ENCODE measurements at places on chromosomes 5 and 9.

GRCh38 chr5:180825768-180826525, 23.3 kb upstream of the MGAT1 start:
- DNase-seq = peak; percentile 81

DNA sequence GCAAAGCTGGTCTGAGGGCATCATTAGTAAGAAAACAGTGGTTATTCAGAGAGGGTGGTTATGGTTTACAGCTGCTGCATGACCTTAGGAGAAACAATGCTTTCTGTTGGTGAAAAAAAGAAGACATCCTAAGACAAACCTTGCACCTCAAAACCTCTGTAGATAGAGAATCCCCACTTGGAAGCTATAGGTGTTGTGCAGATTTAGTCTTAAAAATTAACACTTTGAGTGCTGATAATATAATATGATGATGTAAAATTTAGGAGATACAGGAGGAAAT, 1.4 kb upstream of the PTTG1 start:
- DNase-seq = no peak

GRCh38 chr9:128055344-128056040, 11.6 kb downstream of the NAIF1 start:
- DNase-seq = no peak

DNA sequence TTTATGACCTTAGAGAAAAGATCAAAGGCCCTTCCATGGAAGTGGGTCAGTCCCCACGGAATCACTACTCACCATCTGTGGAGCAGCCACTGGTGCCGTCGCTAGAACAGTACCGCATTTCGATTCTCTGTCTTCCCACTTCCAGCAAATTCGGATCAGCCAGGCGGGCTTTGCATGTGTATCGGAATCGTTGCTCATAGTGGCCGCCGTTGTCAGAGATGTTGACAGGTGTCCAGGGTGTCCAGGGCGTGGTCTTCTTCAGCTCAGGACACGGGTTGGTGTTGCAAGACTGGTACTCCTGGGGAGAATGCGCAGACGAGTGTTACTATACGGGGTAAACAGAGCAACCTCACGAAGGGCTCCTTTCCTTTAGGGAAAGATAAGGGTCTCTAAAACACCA, 479.5 kb downstream of the SEMA5A start:
- DNase-seq = no peak

GRCh38 chr9:91085517-91086291, 276.0 kb downstream of the AUH start:
- no peak for DNase-seq

- DNase-seq = no peak
Observed at GRCh38 chr9:7171396-7172153, 413.8 kb downstream of the KDM4C start.

DNA sequence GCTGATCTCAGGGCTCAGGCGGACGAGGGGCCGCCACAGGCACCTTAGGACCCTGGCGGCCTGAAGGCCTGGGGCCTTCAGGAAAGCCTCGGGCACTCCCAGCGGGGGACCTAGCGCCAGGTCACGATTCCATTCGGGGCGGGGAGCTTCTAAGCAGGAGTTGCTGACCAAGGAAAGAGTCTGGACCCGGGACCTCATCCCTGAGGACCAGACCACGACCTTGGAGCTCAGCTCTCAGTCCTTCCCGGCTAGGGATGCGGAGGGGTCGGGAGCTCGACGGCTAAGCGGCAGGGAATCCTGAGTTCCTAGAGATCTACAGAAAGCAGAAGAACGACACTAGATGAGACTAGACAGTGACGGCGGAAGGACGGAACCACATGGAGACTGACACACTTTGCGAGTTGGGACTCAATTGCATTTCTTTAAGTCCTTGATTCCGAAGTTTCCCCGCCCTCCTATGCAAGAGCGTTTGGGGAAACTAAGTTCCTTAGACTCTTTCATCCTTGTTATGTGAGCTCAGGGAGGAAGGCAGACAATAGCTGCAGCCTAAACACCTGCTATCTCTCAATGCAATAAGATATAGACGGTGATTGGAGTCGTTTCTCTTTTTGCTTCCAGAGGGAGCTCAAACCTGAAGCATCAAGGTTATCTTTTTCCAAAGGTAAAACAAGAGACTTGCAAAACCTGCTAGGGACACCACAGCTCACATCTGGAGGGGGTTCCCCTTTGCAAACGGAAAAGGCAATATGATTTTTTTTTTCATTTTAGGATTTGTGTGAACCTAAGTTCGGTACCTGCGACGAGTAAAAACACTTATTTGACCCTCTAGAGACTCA, 9.7 kb downstream of the NR2F1-AS1 start:
- no peak for DNase-seq

GRCh38 chr5:33806738-33807442, 84.9 kb downstream of the ADAMTS12 start:
- DNase-seq = peak; percentile 58

DNA sequence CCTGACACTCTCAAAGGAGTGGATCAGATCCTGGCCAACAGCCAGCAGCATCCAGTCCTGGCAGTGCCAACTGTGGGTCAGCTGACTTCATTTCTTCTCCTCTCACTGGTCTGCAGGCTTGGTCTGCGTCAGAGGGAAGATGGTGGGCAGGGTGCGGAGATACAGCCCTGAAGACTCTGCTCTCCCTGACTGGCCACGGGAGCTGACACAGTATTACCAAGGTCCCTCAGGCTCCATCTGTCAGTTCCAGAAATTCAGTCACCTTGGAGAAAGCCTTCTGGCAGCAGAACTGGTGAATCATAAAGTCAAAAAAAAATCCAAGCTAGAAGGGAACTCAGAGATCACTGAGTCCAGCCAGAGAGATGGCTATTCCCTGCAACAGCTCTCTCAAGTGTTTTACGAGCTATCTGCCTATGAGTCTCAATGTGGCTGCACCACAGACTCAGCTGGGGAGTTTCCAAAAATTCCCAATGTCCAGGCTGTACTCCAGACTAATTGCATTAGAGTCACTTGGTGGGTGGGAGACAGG, 27.9 kb downstream of the C1QTNF2 start:
- peak; percentile 64 for DNase-seq

DNA sequence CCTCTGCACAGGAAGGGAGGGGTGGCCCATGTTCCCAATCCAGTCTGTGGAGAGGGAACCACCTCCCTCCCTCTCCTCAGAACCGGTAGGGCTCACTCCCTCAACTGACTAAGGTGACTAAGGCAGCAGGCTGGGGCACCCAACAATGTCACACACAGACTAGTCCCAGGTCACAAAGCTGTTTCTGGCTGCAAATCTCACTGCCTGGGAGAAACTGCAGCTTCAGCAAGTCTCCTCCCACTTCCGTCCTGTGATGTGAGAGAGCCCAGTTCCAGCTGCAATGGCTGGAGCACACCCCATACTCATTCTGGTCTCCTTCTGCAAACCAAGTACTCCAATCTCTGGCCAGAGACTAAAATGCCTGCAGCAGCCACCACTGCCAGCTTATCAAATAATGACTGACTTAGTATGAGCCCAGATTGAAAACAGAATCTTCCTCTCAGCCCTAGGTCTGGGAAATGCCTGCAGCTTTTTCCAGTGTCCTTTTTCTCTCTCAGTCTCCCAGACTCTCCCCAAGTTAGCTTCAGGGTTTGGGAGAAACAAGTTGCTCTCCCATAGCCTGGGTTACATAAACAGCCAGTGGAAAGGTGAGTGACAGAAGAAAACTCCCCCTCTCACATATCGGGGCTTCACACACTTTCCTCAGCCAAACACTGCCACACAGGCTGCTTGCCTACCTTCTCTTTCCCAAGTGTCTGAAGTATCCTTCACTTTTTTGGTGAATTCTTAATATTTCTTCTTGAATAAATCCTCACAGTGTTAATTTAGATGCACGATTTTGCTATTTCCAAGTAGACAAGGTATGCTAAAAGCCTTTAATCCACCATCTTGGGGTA, 247.4 kb upstream of the RASA1 start:
- no peak for DNase-seq

GRCh38 chr5:149728303-149728702, 1.8 kb upstream of the PPARGC1B start:
- no peak for DNase-seq

GRCh38 chr5:143130613-143131305, 272.7 kb downstream of the NR3C1 start:
- DNase-seq = no peak

- DNase-seq = no peak
Observed at GRCh38 chr5:3993856-3994473, 398.3 kb downstream of the IRX1 start.

- DNase-seq = peak; percentile 29
Observed at GRCh38 chr5:78162253-78162862, 132.1 kb downstream of the AP3B1 start.

DNA sequence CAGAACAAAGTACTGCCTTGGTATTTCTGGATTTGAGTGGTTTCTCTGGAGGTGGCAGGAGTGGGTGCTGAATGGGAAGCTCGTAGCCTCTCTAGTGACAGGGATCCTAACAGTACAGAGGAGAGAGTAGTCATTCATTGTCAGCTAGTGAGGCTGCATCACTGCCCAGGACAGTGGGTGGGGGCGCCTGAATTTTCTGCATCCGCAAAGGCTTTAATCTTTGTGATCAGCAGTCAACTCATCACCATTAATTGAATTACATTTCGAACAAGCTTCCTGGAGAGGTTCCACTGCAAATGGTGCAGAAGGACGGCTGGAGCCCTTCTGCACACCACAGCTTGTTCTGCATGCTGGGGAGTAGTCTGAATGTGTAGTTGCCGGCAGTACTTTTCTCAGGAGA, 77.5 kb downstream of the HSPA4 start:
- no peak for DNase-seq

- DNase-seq = peak; percentile 36
Observed at GRCh38 chr9:136726631-136727191, 14.3 kb downstream of the DIPK1B start.

GRCh38 chr5:149872351-149873040, 72.1 kb downstream of the PDE6A start:
- no peak for DNase-seq

DNA sequence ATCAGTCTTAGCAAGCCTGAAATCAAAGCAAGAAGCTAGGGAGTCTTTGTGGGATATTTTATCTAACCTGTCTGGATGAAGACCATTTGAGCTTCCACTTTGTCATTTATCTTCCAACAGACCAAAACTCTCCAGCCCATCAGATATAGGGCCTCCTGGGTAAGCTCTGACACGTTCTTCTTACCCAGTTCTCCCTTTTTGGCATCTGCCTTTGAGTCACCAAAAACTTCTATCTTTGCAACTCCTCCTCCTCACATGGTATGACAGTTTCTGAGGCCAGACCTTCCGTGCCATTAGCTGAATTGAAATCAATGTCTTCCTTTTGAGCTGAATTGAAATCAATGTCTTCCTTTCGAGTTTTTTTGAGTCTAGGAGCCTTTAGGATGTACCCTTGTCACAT, 156.6 kb upstream of the SPRY4 start:
- DNase-seq = no peak

DNA sequence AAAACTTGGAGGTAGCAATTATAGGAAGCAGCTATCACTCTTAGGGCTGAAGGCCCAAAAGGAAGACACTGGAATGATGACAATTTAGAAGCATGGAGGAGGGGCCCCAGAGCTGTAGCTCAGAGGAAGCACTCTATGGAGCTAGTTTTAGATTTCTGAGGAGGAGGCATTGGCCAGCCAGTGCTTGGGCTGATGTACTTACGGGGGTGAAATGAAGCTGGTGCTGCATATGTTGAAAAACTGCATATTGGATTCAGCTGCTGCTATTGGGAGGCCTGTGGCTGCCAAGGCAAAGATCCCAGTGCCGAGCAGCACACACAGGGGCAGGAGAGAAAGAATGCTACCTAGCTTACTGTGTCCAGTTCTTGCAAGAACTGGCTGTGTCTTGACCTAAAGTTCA, 53.9 kb upstream of the HMHB1 start:
- DNase-seq = no peak

GRCh38 chr9:130453487-130453886, 8.7 kb downstream of the ASS1 start:
- no peak for DNase-seq

GRCh38 chr9:18922161-18922885, 110.7 kb downstream of the SAXO1 start:
- DNase-seq = no peak

- no peak for DNase-seq
Observed at GRCh38 chr5:4533457-4534105, 606.5 kb upstream of the ADAMTS16 start.

DNA sequence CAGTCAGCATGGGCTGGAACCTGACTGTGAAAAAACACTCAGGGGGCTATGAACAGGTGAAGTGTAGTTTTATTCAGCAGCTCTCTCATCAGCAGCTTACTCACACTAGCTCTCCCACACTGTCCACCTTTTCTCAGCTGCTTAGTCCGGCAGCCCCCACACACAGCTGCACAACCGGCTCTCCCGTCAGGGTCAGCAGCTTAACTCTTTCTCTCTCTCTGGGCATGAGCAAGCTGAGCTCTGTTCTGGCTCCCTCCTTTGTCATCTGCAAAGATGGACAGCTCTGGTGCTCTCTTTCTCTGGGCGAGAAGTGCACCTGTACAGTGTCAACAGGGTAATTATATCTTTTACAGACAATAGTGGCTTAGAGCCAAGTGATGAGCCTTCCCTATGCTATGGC, 8.2 kb downstream of the DMAC1 start:
- DNase-seq = no peak

DNA sequence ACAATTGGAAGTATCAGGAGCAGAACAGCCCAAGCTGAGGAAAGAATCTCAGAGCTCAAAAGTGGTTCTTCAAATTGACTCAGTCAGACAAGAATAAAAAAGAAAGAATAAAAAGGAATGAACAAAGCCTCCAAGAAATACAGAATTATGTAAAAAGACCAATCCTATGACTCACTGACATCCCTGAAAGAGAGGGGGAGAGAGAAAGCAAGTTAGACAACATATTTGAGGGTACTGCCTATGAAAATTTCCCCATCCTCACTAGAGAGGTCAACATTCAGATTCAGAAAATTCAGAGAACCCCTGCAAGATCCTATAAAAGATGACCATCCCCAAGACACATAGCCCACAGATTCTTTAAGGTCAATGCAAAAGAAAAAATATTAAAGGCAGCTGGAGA, 173.2 kb downstream of the ALDH1A1 start:
- DNase-seq = no peak

- DNase-seq = no peak
Observed at GRCh38 chr5:24831989-24832388, 187.2 kb upstream of the CDH10 start.

- DNase-seq = peak; percentile 50
Observed at GRCh38 chr9:34179213-34180136, 632 bp downstream of the UBAP1 start.

- no peak for DNase-seq
Observed at GRCh38 chr9:68980341-68980914, 33.5 kb downstream of the PRKACG start.

DNA sequence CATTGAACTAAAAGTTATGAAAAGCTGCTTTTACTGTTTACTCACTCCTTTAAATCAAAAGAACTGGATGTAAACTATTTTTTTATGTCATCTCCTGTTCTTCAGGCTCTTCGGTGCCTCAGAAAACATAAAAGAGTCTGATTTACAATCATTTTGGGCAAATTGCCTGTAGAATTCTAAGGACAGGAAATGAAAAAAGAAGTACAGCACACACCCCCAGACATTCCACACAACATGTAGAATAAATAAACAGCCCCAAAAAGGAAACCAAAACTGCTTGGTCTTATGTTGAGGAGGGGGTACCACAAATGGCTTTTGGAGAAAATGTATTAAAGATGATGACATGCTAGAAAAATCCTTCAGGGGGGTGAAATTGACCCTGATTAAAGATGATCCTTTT, 57.2 kb downstream of the ITGA1 start:
- DNase-seq = peak; percentile 21

- peak; percentile 25 for DNase-seq
Observed at GRCh38 chr9:70411121-70411929, 3.1 kb downstream of the KLF9 start.

Data from HFFc6 (cell line).